Neural crest cell (in vitro differentiated cells): ENCODE measurements at places on chromosomes 1 and 21. TPM values are rescaled to one million over a fixed set of nuclear protein-coding genes. Genes with fewer than 3 reads are reported as not detected.

- no peak for DNase-seq
- no peak overlapping the region for H3K4me3 ChIP-seq
Measured at GRCh38 chr1:169295425-169295824, 72.2 kb downstream of the NME7 start.

DNA sequence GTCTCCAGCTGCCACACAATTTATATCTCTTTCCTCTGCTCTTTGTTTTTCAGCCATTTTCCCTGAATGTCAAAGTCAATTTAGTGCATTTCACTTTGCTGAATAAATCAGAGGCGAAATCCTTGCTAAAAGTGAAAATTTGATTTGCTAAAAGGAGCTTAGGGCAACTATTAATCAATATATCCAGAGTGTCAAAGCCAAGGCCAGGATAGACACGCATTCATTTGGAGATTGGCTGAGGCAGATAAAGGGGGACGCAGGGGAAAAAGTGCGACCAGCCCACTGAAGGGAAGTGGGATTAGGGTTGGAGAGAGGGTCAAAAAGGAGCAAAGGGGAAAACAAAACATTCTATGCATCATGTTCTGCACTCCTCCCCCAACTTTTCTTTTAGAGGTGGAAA, 132.4 kb upstream of the USH2A start:
- no peaks in the 10 kb centered on the region for H3K36me3 ChIP-seq
- no peak for DNase-seq
- H3K27ac ChIP-seq = no peak overlapping the region
- no peak overlapping the region for H3K4me3 ChIP-seq
- no peaks in the 10 kb centered on the region for H3K27me3 ChIP-seq

- H3K27me3 ChIP-seq = peaks cover 3% of the 10 kb centered on the region
- H3K36me3 ChIP-seq = no peaks in the 10 kb centered on the region
- no peak for DNase-seq
- H3K4me1 ChIP-seq = peaks cover 3% of the 10 kb centered on the region
- no peak overlapping the region for H3K4me3 ChIP-seq
Measured at GRCh38 chr21:40633048-40633447, 213.9 kb downstream of the DSCAM start.

Gene PRAMEF33
- total RNA-seq = not detected in 2 replicates

Gene SYT14
- total RNA-seq = 3.6 and 4.1 TPM in 2 replicates

Gene ETV3L
- 0.19 and 0.23 TPM in 2 replicates for total RNA-seq
